ENCODE measurements at places on chromosomes 16 and 17.

DNA sequence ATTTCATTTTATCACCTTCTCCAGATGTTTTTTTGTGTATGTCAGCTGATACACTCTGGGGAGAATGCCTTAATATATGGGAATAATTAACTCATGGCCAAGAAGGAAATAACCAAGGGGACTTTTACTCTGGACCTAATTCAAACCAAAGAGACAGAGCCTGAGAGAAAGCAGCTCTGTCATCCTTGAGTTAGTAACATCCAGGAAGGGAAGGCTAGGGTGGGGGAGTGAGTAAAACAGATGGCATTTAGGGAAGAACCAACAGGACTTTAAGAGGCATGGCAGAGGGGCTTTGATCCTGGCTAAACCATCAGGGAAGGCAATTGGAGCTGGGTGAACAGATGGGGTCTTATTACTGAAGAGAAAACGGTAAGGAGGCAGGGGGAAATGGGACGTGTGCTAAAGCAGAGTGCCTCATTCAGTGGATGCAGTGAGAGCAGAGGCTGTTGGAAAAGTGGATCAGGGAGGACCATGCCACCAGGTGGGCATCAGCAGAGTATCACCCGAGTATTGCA, 2.5 kb upstream of the SMPD3 start:
- no peak for DNase-seq

DNA sequence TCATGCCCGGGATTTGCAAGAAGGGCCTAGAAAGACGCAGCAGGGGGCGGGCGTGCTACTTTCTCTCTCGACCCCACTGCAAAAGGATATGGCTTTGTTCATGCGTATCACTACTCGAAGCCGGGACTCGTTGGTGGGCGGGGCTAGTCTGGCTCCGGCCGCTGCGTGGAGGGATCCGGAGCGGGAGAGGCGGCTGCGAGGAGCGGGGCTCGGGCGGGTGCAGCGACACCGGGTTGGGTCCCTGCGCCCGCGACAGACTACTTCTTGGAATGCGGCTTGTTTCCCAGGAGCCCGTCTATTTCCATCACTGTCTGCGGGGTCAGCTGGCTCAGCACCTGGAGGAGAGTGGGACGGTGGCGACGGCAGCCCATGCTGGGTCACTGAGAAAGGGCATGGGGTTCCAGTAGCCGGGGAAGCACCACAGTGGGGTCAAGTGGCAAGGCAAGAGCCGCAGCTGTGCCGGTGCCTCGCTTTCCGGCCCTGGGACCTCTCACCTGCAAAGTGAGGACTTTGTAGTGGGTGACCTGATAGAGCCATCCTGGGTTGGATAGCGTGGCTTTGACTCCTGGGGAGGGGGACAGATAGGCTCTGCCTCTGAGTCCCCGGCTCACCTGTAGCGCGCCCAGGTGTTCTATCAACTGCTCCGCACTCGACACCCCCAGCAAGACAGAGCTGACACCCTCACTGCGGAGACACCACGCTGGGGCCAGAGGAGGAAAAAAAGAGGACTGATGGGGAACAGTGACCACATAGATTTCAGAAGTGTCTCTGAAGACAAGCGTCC, 6.6 kb downstream of the KCNAB3 start:
- peak; percentile 70 for DNase-seq

DNA sequence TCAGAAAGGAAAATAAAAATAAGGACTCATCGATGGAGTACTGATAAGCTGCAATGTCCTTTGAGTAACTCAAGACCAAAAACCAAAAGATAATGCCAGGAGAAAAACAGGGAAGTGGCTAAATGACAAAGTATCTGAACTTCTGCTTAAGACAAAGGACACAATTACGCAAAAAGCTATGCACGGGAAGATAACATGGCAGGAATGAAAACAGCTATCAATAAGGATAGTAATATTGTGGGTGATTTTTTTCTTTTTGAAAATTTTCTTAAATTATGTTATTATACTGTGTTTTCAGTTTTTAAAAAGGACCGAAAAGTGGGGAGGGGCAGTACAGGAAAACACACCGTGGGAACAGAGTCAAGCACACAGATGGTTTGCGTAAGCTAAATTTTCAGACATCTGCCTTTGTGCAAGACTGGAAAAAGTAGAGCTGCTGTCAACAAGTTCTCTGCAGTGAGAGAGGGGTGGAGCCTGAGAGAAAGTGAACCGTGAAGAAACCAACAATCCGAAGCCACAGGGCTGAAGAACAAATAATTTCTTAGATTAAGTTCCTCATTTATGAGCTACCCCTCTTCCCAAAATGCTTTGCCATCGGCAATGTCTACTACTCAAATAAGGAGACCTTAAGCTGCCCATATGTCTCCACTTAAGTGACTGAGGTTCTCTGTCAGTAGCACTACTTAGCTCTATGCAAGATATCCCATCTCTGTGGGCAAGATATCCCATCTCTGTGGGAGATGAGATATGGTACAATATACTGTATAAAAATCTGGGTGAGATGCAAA, 99.9 kb upstream of the CORO6 start:
- DNase-seq, result peak; percentile 58

DNA sequence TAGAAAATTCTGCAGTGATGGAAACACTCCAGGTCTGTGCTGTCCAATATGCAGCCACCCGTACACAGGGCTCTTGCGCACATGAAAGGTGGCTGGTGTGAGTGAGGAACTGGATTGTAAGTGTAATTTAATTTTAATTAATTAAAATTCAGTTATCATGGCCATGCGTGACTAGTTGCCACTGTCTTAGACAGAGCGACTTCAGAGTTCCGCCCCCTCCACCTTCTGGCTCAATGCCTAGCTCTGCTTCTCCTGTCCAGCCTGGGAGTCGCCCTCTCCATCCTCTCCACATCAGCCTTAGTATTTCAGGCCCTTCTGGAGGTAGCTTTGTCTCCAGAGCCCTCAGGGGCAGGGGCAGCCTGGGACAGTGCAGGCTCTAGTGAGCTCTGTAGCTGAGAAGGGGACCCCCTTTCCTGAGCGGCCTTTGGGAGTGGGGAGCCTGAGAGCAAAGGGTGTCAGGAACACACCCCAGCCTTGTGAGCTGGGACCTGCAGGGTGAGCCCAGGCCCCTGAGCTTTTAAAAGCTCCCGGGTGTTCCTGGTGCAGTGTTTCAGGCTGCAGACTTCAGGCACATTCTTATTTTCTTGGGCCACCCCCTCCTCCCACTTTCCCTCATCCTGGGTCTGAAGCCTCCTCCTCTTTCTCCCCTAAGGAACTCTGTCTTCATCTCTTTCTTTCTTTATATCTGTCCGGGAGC, 99.4 kb downstream of the IRF8 start:
- DNase-seq, result no peak

DNA sequence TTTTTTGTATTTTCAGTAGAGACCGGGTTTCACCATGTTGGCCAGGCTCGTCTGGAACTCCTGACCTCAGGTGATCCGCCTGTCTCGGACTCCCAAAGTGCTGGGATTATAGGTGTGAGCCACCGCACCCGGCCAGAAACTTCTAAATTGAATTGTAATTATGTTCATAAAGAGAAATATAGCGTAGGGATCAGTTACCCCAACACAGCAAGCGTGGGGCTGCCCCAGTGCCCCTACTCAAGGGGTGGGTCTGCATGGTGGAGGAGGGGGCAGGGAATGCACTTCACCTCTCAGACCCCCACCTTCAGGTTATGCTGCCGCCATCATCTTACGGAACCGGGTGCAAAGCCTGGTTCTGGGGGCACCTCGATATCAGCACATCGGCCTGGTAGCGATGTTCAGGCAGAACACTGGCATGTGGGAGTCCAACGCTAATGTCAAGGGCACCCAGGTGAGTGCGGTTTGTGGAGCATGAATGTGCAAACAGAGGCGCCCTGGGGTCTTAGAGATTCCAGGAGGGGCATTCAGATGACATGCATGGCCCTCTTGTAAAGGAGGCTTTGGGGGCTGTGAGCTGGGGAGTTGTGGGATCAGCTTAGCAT, 18.0 kb downstream of the ITGAM start:
- DNase-seq, result no peak

DNA sequence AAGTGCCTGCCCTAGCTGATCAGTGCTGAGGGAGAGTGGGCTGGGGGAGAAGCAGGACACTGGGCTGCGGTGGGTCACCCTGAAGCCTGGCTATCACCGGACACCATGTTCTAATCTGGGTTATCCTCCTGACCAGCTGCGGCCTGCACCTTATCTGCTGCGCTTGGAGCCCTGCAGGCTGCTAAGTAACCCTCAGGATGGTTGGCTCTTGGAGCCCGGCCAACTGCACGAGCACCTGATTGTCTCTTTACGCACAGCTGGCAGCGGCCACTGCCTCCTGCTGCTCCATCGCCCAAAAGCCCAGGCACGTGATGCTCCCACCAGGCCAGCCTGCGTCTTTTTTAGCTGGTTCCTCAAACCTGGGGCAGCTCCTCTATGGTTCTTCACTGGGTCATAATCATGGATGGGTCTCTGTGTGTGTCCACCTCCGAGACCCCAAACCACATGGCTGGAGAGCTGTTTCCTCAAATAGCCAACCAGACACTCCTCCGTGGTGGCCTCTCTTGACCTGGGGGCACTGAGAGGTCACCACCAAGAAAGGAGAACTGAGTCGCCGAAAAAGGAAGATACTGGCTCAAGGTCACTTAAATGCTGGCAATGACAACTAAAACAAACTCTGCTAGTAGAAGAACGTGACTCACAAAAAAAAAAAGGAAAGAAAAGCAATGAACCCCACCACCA, 21.7 kb downstream of the SPHK1 start:
- DNase-seq, result no peak

GRCh38 chr17:60358606-60359225, 33.2 kb downstream of the USP32 start:
- no peak for DNase-seq

Measured in globus pallidus (tissue), 1 donor.